Type B pancreatic cell (in vitro differentiated cells): ENCODE measurements at places on chromosomes 12 and 14.
A peak's percentile ranks its signal among the peaks of the same experiment; 100 is the strongest.

- peak; percentile 64 for DNase-seq
These were observed 42.2 kb downstream of the JAG2 start for GRCh38 chr14:105126126-105126980.

DNA sequence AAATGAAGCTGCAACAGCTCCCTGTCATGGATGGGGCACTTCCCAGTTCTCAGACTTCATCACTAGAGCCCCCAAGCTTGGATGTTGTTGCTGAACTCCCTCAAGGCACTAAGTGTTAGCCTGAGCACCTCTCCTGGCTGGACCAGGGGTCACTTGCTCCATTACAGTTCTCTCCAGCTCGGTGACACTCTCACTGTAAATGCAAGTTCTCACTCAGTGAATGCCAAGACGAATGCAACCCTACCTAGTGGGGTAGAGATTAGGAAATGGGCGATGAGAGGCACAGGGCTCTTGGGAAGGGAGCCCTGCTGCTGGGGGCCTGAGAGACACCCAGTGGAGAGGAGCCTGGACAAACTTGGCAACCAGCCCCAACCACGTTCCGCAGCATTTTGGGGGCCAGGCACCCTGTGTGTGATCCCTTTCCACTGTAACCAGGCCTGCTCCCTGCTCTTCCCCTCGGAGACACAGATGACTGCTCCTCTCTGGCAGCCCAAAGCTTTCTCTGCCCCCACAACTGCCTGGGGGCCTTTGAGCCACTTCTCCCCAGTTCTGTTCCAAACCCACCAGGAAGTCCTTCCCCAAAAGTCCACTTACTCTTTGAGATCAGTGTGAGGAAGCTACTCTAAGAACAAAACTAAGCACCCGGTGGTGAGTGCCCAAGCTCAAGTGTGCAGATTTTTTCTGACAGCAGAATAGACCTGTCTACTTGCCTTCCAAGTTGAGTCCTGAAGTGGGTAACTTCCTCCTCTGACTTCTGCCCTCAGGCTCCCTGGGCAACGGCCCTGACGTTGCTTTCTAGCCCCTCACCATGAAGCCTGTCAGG is 8.0 kb upstream of the SELPLG start:
- no peak for DNase-seq

- no peak for DNase-seq
These were observed 48.6 kb downstream of the CACNA1C start for GRCh38 chr12:2101359-2101758.

GRCh38 chr12:3119192-3119755 is 42.1 kb downstream of the TSPAN9 start:
- DNase-seq = no peak

DNA sequence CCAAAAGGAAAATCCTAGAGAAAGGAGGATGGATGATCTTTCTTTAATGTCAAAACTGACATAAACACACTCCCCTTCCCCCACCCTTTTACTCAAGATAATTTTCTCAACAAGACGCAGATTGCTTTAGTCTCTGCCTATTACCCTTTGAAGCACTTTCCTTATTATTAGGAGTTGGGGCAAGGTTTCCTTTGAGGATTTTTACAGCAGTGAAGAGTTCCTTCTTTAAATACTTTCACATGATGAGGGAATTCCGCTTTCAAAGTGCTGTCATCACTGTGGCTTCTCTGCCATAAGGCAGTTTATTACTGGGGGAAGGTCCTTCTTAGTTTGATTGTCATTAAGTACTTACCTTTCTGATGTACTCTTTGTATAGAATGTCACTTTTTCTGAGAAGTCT is 172.1 kb downstream of the MSRB3 start:
- DNase-seq = no peak

DNA sequence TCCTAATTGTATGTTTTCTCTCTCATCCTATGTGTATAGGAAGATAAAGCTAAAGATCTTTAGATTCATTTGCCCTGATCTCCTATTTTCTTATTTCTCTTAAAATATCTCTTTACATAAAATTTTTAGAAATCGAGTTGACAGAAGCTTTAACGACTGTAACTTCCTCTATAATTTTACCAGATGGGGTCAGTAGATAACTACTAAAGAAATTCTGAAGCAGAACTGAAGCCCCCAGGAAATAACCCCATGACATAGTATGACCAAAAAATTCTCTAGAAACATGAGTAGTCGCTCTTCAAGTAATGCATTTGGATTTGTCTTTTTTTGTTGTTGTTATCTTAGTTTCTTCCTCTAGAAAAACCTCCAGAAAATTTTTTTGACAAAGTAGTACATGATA is 288.0 kb downstream of the ERC1 start:
- DNase-seq = no peak

DNA sequence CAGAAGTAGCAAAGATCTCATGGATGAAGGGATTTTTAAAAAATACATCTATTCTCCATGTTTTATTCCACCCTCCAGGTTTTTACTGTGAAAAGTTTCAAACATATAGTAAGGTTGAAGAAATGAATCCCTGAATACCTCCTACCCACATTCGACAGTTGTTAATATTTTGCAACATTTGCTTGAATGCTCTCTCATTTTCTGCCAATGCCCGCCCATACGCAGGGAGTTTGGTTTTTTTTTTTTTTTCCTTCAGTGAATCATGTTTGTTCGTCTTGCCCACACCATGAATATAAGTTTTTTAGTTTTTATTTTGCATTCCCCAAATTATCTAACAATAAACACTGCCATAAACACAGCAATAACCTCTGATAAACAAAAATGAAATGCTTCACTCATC is 82.9 kb downstream of the MAP1LC3B2 start:
- no peak for DNase-seq

GRCh38 chr12:1322821-1323220 is 271.6 kb downstream of the FBXL14 start:
- no peak for DNase-seq

GRCh38 chr14:80116157-80116556 is 95.1 kb downstream of the DIO2 start:
- DNase-seq = no peak

- no peak for DNase-seq
These were observed 104.5 kb downstream of the ALG10 start for GRCh38 chr12:34126805-34127204.

DNA sequence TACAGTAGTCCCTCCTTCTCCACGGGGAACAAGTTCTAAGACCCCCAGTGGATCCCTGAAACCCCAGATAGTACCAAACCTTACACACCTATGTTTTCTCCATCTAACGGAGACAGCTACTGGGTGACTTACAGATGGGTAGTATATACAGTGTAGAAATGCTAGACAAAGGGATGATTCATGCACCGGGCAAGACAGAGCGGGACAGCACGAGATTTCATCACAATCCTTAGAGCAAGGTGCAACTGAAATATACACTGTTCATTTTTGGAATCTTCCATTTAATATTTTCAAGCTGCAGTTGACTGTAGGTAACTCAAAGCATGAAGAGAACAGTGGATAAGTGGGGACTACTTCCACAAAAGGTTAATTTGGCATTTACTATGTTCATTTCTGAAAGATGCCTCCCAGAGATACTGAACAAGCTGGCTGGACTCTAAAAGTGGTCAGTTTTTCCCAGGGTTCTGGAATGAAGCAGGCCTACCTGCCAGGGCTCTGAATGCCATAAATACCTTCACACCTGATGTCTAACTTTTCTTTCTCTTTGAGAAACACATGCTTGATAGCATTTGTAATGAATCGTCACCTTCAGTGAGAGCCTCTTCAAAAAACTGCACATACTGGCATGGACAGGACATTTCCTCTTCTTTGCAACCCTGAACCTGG is 127.7 kb upstream of the FOXN3 start:
- no peak for DNase-seq

- DNase-seq = no peak
These were observed 417.0 kb downstream of the DPF3 start for GRCh38 chr14:72476657-72477499.

DNA sequence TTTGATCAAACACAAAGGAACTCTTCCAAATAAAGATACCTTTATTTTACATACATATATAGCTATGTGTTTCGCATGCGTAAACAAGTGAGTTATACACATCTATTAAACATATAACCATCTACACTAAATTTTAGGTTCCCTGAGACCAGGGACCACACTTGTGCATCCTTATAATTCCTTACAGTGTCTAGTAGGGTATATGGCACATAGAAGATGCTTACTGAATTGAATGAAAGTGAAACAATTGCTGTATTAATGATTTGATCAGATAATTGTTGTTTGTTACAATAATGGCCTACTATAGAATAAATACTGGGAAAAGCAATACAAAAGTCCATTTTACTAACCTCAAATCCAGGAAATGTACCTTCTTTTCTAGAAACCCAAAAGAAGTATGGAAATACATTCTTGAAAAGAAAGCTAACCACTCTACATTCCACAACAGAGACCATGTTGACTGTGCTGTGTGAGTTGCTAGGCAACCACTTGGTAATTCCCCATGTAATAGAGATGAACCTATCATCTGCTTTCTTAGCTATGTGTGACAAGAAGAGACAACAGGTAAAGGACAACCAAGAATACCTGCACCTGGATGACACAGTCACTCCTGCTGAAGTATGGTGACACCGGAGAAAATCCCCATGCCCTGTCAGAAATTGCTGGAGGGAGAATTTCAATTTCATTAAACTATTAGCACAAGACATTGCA is 11.9 kb upstream of the CIPC start:
- no peak for DNase-seq

- DNase-seq = no peak
These were observed 11.2 kb downstream of the ADSS1 start for GRCh38 chr14:104734991-104735779.

- no peak for DNase-seq
These were observed 19.7 kb downstream of the PTPN21 start for GRCh38 chr14:88535149-88535548.

DNA sequence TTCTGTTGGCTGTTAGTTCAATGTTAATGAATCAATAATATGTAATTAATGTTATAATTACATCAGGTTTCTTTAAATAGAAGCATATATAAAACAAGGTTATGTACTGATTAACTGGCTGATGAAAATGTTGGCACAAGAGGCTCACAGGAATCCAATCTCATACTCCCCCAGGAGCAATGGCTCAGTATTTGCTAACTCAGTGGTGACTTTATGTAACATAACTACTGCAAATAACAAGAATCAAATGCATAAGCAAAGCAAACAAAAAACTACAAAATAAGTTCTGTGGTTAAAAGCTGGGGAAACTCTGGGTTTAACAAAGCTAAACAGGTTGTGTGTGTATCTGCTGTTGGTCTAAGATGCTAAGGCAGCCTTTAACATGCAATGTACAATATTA is 27.7 kb upstream of the BBS10 start:
- DNase-seq = no peak

GRCh38 chr12:58711974-58712373 is 208.3 kb downstream of the LRIG3 start:
- DNase-seq = no peak

DNA sequence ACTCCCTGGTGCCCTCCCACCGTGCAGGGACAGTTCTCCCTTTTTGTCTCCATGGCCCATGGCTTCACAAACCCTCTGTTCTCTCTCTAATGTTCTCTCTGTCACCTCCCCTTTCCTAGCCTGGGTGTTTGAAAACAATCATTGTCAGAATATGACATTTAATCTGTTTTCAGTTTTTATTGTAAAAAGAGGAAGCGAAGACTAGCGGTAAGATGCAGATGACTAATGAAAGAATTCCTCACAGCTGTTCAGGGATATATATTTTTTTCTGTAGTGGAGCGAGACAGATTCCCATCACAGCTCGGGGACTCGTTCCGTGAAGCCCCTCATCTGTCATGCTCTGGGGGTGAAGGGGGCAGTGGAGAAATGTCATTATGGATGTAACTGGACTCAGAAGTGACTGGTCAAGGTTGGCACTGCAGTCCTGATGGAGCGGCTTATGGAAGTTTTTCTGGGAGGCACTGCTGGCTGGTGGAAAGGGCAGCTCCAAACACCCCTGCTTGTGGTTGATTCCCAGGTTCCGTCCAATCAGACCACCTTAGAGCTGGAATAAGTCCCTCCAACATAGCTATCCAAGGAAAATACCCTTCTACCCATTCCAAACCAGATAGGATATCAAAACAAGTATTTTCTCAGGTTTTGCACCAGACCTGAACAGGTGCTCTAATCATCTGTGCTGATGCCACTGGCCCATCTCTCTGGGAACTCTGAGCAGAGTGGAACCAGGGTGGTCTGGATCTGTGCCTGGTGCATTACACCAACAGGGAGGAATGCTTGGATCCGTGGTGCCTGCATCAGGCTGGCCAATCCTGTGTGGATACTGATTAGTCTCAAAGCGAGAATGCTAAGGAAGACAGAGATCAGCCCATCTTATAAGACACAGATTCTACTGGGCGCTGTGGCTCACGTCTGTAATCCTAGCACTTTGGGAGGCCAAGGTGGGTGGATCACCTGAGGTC is 84.7 kb downstream of the GPATCH2L start:
- no peak for DNase-seq

DNA sequence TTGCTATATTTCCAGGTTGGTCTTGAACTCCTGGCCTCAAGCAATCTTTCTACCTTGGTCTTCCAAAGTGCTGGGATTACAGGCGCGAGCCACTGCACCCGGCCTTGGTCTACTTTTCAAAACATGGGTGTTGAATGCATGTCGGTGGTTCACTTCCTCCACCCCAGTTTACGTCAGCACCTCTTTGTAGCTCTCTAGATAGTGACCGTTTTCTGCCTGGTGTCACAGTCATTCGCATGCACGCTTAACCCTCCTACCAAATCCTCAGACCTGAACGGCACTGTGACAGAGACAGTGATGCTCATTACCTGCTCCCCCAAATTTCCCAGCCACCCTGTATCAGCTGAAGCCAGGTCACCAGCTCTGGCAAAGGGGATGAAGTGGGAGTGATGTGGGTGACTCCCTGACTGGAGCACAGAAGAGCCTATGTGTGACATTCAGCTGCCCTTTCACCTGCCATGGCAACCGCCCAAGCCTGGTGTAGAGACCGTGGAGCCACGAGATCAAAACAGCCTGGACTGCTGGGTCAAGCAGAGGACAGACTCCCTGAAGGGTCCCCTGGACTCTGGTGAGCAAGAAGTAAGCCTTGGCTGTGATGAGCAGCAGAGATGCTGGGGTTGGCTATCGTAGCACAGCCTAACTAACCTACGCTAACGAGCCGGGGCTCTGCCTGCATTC is 66.2 kb upstream of the GPR68 start:
- DNase-seq = no peak

- DNase-seq = no peak
These were observed 6.0 kb downstream of the TEDC1 start for GRCh38 chr14:105496831-105497591.

DNA sequence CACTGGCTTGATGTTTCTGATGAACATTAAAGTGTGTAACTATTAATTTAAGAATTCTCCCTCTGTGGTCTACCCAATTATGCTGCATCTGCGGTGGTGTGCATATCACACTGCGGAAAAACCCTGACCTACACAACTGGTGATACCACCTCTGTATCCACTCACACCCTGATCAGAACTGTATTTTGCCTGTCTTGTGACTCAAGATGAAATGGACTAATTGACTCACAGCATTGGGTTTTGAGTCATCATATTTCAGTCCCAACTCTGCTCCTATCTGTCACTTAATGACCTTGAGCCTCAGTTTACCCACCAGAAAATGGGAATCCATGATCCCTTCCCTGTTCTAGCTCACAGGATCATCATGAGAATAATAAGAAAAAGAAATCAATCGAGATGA is 65.6 kb downstream of the NUAK1 start:
- no peak for DNase-seq
